ENCODE measurements at places on chromosomes 2 and 18. TPM values are rescaled to one million over a fixed set of nuclear protein-coding genes. Genes with fewer than 3 reads are reported as not detected.

DNA sequence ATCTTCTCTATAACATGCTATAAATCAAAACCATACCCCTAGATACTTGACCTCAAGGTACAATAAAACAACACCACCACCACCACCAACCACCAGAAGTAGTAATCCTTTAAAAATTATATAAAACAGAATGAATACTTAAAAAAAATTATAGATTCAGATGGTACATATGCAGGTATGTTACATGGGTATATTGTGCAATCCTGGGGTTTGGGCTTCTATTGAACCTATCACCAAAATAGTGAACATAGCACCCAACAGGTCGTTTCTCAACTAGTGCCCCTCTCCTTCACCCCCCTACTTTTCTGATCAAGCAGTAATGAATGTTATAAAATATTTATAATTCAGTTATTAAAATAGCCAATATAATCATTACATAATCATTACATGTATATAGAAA is 71.1 kb upstream of the CHN1 start:
- DNase-seq, result no peak

- DNase-seq, result no peak
Observed at GRCh38 chr18:74063557-74063956, 84.1 kb downstream of the FBXO15 start.

ABHD1 gene
- 0.54 TPM for total RNA-seq

- no peak for DNase-seq
Observed at GRCh38 chr18:73340135-73340977, 472.6 kb upstream of the NETO1 start.

Measured in cerebellum (tissue), 4 donors.